ENCODE measurements at places on chromosomes 5 and 9. TPM values are rescaled to one million over a fixed set of nuclear protein-coding genes. Genes with fewer than 3 reads are reported as not detected.

GRCh38 chr5:159208514-159209437, 577 bp downstream of the RNF145 start:
- no peaks in the 10 kb centered on the region for H3K36me3 ChIP-seq
- H3K27ac ChIP-seq, result peak overlapping the region; percentile 91
- H3K27me3 ChIP-seq, result no peaks in the 10 kb centered on the region
- DNase-seq, result peak; percentile 17
- H3K4me3 ChIP-seq, result peak overlapping the region; percentile 96
- peaks cover 4% of the 10 kb centered on the region for H3K4me1 ChIP-seq

The APBA1 gene
- polyA plus RNA-seq, result 3.7 TPM

The RPL7A gene
- polyA plus RNA-seq, result 1,890 TPM

- no peaks in the 10 kb centered on the region for H3K36me3 ChIP-seq
- H3K27ac ChIP-seq, result no peak overlapping the region
- DNase-seq, result no peak
- H3K27me3 ChIP-seq, result no peaks in the 10 kb centered on the region
- H3K4me3 ChIP-seq, result no peak overlapping the region
Measured at GRCh38 chr5:156251076-156251475, 75.9 kb upstream of the SGCD start.

DNA sequence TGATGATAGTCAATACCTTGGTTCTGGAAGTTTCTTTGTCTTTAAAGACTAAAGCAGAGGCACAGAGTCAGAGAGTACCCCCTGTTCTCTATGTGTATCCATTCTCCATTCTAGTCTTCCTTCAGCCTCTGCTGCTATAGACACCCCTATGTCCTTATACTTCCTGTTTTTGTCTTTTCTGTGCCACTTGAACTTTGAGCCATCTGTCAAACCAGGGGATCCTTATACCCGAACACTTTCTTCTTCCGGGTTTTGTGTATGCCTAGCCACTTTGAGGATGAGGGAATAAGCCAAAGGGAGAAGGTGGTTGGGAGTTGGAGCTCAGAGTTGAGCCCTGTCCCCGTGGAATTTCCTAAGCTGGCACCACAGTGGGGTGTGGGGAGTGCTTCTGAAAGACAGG, 61.1 kb upstream of the IL6ST start:
- peak; percentile 26 for DNase-seq
- H3K4me1 ChIP-seq, result peaks cover 7% of the 10 kb centered on the region
- no peak overlapping the region for H3K4me3 ChIP-seq
- H3K36me3 ChIP-seq, result no peaks in the 10 kb centered on the region
- H3K27ac ChIP-seq, result no peak overlapping the region

GRCh38 chr5:96004087-96004486, 42.4 kb upstream of the ELL2 start:
- no peaks in the 10 kb centered on the region for H3K27me3 ChIP-seq
- no peak overlapping the region for H3K4me3 ChIP-seq
- H3K27ac ChIP-seq, result no peak overlapping the region
- H3K36me3 ChIP-seq, result no peaks in the 10 kb centered on the region
- DNase-seq, result no peak

GRCh38 chr5:113336975-113337374, 97.8 kb downstream of the TSSK1B start:
- H3K4me3 ChIP-seq, result no peak overlapping the region
- H3K27ac ChIP-seq, result no peak overlapping the region
- no peaks in the 10 kb centered on the region for H3K4me1 ChIP-seq
- H3K27me3 ChIP-seq, result no peaks in the 10 kb centered on the region
- no peaks in the 10 kb centered on the region for H3K36me3 ChIP-seq

- no peak for DNase-seq
- H3K4me1 ChIP-seq, result no peaks in the 10 kb centered on the region
- no peak overlapping the region for H3K27ac ChIP-seq
- H3K27me3 ChIP-seq, result no peaks in the 10 kb centered on the region
- H3K36me3 ChIP-seq, result no peaks in the 10 kb centered on the region
- no peak overlapping the region for H3K4me3 ChIP-seq
Measured at GRCh38 chr5:138659121-138659520, 83.9 kb upstream of the HSPA9 start.

The ASPN gene
- 2.8 TPM for polyA plus RNA-seq

GRCh38 chr5:1079961-1080360, 31.9 kb downstream of the SLC12A7 start:
- DNase-seq, result no peak
- H3K4me3 ChIP-seq, result no peak overlapping the region
- H3K36me3 ChIP-seq, result peaks cover 91% of the 10 kb centered on the region
- no peaks in the 10 kb centered on the region for H3K27me3 ChIP-seq
- H3K4me1 ChIP-seq, result no peaks in the 10 kb centered on the region
- H3K27ac ChIP-seq, result no peak overlapping the region

The SPINK6 gene
- polyA plus RNA-seq, result not detected

- no peak for DNase-seq
- H3K4me1 ChIP-seq, result no peaks in the 10 kb centered on the region
- no peaks in the 10 kb centered on the region for H3K27me3 ChIP-seq
Measured at GRCh38 chr9:19809422-19810269, 20.8 kb upstream of the SLC24A2 start.

The POU5F2 gene
- polyA plus RNA-seq, result under 0.01 TPM

The ELAVL2 gene
- polyA plus RNA-seq, result 0.30 TPM

The GNA14 gene
- polyA plus RNA-seq, result not detected

The FOXD1 gene
- polyA plus RNA-seq, result not detected

GRCh38 chr5:11898-12297, 80.1 kb upstream of the PLEKHG4B start:
- no peak overlapping the region for H3K27ac ChIP-seq
- no peaks in the 10 kb centered on the region for H3K27me3 ChIP-seq
- peak; percentile 26 for DNase-seq
- H3K4me3 ChIP-seq, result no peak overlapping the region
- no peaks in the 10 kb centered on the region for H3K36me3 ChIP-seq

The NIPAL4 gene
- 0.21 TPM for polyA plus RNA-seq

DNA sequence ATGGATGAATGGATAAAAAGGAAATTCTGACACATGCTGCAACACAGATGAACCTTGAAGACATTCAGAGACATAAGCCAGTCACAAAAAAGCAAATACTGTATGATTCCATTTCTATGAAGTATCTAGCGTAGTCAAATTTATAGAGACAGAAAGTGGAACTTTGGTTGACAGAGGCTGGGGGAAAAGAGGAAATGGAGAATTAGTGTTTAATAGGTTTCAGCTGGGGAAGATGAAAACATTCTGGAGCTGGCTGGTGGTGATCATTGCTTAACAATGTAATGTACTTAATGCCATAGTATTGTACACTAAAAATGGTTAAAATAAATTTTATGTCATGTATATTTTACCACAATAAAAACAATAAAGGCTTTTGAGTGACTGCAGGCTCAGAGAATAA, 24.2 kb downstream of the PPIC start:
- H3K4me1 ChIP-seq, result no peaks in the 10 kb centered on the region
- no peak overlapping the region for H3K27ac ChIP-seq
- no peak for DNase-seq

The ABL1 gene
- polyA plus RNA-seq, result 8.7 TPM

DNA sequence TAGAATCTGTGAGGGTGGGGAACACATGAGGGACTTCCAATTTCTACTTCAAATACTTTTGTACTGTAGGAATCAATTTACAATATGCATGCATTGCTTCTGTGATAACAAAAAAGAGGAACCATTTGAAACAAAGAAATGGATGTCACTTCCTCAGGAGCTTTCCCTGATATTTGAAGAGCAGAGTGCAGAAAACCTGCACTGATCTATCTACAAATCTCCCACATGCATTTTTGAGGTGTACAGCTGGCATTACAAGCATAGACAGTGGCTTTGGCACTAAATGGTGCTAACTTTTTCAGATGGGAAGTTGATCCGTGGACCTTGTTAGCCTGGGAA, 27.7 kb downstream of the YIPF5 start:
- no peak overlapping the region for H3K4me3 ChIP-seq
- H3K27ac ChIP-seq, result no peak overlapping the region
- no peak for DNase-seq
- no peaks in the 10 kb centered on the region for H3K36me3 ChIP-seq

The RFESD gene
- polyA plus RNA-seq, result 1.4 TPM

DNA sequence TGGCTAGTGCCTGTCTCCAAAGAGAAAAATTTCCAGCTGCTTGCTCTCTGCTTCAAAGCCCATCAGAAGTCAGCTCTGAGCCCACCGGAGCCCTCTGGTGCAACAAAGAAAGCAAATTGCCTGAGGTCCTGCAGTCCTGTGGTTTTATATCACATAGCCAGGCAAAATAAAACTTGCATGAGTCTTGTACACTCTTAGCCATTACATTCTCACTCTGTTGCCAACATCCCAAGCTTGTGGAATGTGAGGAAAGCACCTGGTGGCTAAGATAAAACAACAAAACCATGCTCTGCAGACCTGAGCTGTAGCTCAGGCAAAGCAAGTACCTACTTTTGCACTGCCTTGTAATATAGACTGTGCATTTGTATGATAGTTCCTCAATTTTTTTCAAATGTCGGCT, 133.7 kb downstream of the GPBP1 start:
- H3K36me3 ChIP-seq, result no peaks in the 10 kb centered on the region
- DNase-seq, result no peak
- H3K4me1 ChIP-seq, result no peaks in the 10 kb centered on the region
- H3K27ac ChIP-seq, result no peak overlapping the region

- no peaks in the 10 kb centered on the region for H3K27me3 ChIP-seq
- no peak overlapping the region for H3K4me3 ChIP-seq
- no peaks in the 10 kb centered on the region for H3K4me1 ChIP-seq
- no peaks in the 10 kb centered on the region for H3K36me3 ChIP-seq
- no peak overlapping the region for H3K27ac ChIP-seq
Measured at GRCh38 chr5:348726-349125, 27.2 kb downstream of the AHRR start.

DNA sequence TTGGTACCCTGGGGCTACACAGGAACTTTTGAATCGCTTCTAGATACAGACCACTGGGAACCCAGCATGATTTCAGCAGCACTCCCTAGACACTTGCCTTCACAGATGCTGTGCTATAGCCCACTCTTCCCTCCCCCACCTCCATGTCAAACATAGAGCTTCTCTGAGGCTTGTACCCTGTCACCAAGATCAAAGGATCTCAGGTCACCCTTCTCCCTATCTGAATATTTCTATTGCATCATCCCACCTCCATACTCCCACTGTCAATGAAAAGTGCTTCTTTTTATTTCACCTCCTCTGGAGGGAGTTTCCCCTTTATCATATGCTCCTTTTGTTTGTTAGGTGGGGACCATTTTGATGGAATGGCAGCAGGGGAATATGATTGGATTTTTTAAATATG, 29.2 kb upstream of the PHF24 start:
- DNase-seq, result no peak
- H3K27ac ChIP-seq, result no peak overlapping the region
- no peaks in the 10 kb centered on the region for H3K36me3 ChIP-seq
- H3K4me1 ChIP-seq, result no peaks in the 10 kb centered on the region
- no peaks in the 10 kb centered on the region for H3K27me3 ChIP-seq

The BARHL1 gene
- not detected for polyA plus RNA-seq

DNA sequence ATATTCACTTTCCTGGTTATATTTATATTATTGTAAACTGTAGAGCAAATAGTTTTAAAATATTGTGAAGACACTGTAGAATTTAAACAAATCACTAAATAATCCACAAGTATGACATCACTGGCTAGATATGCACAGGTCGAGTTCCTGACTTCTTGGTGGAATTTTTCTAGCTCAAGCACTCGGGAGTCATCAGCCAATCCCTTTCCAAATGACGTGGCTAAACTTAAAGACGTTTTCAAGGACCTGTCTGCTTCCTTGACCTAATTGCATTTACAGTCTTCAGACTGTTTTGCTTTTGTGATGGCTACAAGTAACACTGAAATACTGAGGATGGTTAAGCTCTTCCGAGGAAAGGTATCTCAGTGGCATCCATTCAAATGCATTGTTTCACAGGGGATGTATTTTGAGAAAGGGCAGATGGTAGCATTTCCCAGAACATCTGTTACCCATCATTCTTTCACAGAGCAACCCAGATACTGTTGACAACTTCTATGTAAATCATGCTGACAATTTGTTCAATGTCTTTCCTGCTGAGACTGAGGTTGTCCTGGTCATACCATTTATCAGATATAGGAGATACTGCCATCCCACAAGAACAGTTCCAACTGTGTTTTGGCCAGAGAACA, 262.8 kb downstream of the CDH10 start:
- H3K27me3 ChIP-seq, result no peaks in the 10 kb centered on the region
- no peaks in the 10 kb centered on the region for H3K36me3 ChIP-seq
- H3K4me3 ChIP-seq, result no peak overlapping the region
- H3K27ac ChIP-seq, result no peak overlapping the region
- no peak for DNase-seq
- H3K4me1 ChIP-seq, result no peaks in the 10 kb centered on the region

DNA sequence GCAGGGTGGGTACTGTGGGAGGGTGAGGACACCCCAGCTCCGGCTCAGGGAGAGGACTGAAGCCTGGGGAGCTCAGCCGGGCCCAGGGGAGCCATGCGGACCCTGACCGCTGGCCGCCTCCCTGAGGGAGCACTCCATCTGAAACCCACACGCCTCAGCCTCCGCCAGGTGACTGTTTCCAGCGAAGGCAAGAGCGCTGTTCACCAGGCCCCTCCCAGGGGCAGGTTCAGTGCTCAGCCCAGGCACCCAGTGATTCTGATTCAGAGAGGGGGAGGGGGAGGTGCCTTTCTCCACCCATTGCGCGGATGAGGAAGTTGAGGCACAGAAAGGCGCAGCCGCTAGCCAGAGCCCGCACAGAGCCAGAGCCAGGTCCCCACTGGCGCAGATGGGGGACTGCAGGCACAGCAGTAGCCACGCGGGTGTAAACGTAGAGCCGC, 27.0 kb downstream of the ADGRD2 start:
- H3K27me3 ChIP-seq, result peaks cover 65% of the 10 kb centered on the region
- H3K4me1 ChIP-seq, result no peaks in the 10 kb centered on the region

GRCh38 chr5:149317281-149318048, 27.8 kb upstream of the GRPEL2 start:
- peak; percentile 55 for DNase-seq
- no peak overlapping the region for H3K27ac ChIP-seq
- no peaks in the 10 kb centered on the region for H3K27me3 ChIP-seq
- H3K4me1 ChIP-seq, result peaks cover 2% of the 10 kb centered on the region

GRCh38 chr5:135332519-135333150, 66.4 kb downstream of the MACROH2A1 start:
- no peak overlapping the region for H3K4me3 ChIP-seq
- H3K27me3 ChIP-seq, result no peaks in the 10 kb centered on the region

- H3K4me1 ChIP-seq, result peaks cover 49% of the 10 kb centered on the region
- H3K4me3 ChIP-seq, result no peak overlapping the region
- peak overlapping the region; percentile 66 for H3K27ac ChIP-seq
- no peaks in the 10 kb centered on the region for H3K27me3 ChIP-seq
- peaks cover 13% of the 10 kb centered on the region for H3K36me3 ChIP-seq
Measured at GRCh38 chr5:96714951-96715451, 52.8 kb downstream of the CAST start.

- no peaks in the 10 kb centered on the region for H3K27me3 ChIP-seq
- H3K27ac ChIP-seq, result peak within 1 kb of the TSS; percentile 81
- DNase-seq, result peak; percentile 95
- H3K4me1 ChIP-seq, result peaks cover 6% of the 10 kb centered on the region
- H3K36me3 ChIP-seq, result peaks cover 1% of the 10 kb centered on the region
Measured at GRCh38 chr5:151758430-151759241, at the start of gene ATOX1. Gene ATOX1 (minus strand): TSS chr5:151758631. CDS start chr5:151758551, 80 bp downstream.

- H3K27me3 ChIP-seq, result no peaks in the 10 kb centered on the region
- H3K4me3 ChIP-seq, result no peak overlapping the region
- no peak for DNase-seq
- H3K4me1 ChIP-seq, result no peaks in the 10 kb centered on the region
Measured at GRCh38 chr5:148014276-148014675, 49.5 kb upstream of the SPINK5 start.

The IL7R gene
- polyA plus RNA-seq, result 8.0 TPM

The KIF4B gene
- not detected for polyA plus RNA-seq

The BRINP1 gene
- polyA plus RNA-seq, result not detected

- no peak overlapping the region for H3K4me3 ChIP-seq
- H3K4me1 ChIP-seq, result no peaks in the 10 kb centered on the region
- no peak overlapping the region for H3K27ac ChIP-seq
- no peak for DNase-seq
- no peaks in the 10 kb centered on the region for H3K27me3 ChIP-seq
Measured at GRCh38 chr5:80399526-80400239, 8.2 kb upstream of the ZFYVE16 start.
